CD4-positive, alpha-beta T cell treated with Interleukin-1 beta for 1 hour (primary cell): ENCODE measurements at places on chromosomes 3 and 15.
A peak's percentile ranks its signal among the peaks of the same experiment; 100 is the strongest.

DNA sequence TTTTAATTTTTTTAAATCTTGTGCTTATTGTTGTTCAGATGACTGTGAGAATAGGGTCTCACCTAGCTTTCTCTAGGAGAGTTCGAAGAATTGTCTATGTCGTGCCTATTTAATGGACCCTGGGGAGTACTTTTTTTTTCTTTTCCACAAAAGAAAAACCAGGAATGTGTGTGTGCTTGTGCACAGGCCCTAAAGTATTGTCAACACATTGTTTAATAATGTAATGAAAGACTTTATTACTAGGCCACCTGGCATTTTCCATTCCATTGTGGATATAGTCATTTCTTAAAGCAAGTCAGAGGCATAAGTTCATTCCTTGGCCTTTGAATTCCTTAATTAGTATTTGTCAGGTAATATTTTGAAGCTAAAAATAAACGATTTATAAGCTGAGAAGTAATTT, 135.9 kb downstream of the KLHL25 start:
- DNase-seq, result no peak

DNA sequence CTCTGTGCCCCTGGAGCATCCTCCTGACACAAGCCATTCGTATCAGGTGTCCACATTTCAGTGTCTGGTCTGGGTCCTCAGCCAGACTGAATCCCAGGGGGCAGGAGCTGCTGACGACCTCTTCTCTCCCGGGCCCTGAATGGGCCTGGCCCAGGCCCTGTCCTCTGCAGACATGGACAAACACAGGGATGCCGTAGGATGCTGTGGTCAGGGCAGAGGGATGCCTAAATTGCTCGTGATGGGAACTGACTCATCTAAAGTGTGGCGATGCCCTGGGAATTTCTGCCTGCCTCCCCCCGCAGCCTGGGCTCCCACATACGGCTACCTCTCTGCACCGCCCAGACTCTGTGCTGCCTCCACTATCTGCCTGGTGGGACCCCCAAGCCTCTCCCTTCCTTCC, 58.5 kb upstream of the CTSH start:
- no peak for DNase-seq

DNA sequence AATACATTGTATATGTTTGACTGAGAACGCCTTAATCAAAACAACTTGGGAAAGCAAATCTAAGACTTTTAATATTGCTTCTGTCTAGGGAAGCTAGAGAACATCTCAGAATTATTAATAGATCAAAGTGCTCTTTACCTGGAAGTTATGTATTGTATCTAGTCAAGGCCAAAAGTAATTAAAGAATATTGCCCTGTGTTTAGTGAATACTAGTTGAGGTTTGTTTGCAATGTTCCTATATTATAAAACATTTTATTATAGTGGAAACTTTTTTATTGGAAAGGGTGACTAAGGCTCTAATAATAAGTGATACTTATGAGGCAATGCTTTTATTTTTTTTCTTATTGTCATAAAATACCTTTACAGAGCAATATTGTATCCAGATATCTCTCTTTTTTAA, 118.2 kb downstream of the CADM2 start:
- no peak for DNase-seq

DNA sequence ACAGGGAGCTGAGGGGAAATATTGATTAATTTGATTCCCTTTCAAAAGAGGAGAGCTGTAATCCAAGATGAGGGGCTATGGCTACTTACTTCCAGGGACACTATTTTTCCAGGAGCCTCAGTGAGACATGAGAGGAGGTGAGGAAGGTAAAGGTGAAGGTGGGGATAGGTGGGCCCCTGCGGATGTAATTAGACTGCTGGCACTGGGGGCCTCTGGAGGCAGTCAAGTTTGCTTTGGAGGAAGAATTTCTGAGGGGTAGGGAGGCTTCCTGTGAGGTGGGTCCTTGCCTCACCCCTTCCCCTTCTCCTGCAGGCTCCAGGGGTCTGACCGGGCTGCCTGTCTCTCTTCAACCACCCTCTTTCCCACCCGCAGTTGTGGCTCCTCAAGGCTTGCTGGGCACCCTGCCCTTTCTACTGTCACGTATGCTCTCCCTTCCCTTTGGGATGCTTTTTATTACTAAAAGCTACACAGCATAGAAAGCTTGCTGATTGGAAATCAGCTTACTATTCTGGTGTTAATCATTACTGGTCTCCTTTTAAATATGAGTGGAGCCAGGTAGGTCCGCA, 22.5 kb downstream of the GASK1A start:
- DNase-seq, result no peak

GRCh38 chr3:49600781-49601180, 46.5 kb downstream of the BSN start:
- no peak for DNase-seq

DNA sequence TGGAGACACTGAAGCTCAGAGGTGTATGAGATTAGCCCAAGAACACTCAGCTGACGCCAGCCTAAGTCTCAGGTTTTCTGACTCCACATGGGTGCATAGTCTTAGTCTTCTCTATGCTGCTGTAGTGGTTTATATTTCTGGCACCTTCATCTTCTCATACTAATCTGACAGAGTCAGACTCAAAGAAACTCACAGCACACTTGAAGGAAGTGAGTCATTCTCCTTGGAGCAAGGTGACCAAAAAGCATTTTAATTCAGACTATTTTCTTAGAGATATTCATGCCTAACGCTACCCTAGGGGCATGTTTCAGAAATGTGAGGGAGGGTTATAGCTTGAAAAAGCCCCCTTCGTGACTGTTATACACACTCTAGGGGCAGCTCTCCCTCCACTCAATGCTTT, 775.3 kb upstream of the ARPP21 start:
- DNase-seq, result no peak

DNA sequence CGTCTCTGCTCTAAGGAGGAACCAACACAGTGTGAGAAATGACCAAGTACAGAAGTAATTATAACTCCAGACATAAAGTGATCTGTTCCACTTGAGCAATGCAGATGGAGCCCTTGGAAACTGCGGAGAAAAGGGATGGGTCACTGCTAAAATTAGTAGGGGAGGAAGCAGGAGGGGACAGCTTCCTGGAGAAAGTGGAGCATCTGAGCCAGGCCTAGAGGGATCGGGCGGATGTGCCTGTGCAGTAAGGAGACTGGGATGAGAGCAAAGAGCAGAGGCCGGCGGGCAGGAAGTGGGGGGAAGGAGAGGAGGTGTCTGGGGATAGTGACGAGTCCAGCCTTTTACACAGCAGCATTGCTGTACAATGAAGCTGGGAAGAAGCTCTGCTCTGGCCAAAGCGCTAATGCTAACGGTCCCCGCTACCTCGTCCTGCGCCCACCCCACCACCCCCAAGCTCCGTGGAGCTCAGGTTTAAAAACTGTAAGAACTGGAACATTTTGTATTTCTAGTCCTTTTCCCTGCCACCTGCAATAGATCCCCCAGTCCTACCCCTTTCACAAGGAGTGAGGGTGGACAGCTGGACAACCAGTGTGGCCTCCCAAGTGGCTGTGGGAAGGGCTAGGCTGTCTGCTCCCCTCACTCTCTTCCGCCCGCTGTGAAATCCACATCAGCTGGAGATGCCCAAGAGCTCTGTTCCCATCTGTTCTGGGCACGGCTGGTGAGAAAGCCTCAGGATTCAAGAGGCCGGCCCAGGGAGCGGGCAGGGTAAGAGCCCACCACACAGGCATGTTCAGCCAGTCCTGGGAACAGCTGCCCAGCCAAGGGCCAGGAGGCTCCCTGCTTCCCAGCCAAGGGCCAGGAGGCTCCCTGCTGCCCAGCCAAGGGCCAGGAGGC, 53.0 kb upstream of the HES1 start:
- DNase-seq, result no peak

DNA sequence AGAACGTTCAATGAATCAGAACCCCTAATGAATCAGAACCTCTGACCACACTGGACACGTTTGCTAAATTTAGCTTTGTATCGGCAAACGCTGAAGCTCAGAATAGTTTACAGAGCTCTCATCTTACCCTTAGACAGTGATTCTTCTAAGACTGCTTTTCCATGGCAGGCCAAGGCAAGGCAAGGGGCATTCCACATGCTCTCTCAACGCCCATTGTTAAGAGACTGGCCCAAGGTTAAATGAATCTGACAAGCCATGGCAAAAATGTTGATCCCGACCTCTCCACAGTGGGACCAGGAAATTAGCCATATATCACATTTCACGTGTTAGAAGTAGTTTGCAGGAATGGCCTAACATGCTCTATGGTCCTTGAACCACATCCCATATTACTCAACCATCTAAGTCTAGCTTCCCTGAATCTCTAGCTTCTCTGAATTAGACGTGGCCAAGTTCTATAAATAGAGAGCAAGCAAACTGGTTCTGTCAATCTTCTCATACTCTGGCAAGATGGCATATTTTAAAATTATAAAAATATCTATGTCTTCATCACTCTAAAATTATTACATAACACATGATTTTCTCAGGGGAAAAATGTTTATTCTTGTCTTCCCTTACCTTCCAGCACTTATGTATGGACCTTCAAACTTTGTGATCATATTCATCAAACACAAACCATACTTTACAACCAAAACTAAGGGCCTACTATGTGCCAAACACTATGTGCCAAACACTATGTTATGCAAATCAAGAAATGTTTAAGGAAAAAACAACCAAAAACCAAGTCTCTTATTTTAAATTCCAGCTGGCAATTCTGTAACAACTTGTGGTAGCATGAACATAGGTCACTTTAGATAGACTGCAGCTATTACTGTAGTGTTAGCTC, 54.3 kb downstream of the AAGAB start:
- DNase-seq, result no peak

DNA sequence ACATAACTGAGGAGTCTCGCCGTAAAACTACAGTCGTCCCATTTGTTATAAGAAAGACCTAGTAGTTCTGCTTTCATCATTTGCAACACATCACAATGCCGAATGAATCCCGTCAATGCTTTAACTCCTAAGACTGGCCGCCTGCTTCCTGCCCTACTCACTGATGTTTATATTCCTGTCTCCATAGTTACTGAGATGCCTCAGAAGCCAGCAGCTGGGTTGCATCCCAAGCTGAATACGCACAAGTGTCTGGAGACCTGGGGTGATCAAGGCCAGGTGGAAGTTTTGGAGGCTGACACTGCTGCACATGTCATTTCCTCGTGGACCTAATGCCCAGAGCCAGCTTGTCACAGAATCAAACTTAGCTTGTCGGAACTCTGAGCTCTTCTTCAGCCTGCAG, 95.2 kb upstream of the UBE2E1 start:
- no peak for DNase-seq

DNA sequence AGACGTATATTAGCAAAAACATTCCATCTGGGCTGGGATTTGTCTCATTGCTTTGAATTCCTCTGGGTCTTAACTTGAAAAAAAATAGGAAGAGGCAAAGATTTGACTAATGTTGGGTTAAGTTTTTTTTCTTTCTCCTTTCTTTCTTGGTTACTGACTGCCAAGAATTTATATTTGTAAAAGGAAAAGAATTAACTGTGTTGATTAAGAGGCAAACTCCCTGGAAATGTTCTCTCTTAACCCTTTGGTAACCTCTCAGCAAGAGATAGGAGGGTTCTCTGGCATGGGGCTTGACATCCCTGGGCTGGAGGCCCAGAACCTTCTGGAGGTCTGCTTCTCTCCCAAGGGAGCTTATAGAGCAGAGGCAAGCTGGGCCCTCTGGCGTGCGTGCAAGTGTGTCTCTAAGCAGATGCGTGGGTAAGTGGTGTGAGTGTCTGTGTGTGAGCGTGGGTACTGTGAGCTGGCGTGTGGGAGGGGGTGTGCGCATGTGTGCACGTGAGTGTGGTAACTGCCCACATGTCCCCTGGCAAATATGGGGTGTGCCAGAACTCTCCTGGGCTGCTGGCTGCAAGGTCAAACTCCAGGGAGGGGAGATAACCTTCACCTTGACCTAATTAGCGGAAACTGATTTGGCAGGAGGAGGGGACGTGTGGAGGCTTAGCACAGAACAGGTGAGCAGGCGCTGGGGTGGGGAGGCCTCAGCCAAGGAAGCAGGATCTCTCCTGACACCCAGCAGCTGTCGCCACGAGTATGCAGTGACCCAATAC, 49.4 kb upstream of the MAGEF1 start:
- no peak for DNase-seq

GRCh38 chr3:53420831-53421230, 73.5 kb upstream of the DCP1A start:
- DNase-seq, result no peak

- no peak for DNase-seq
Measured at GRCh38 chr3:13260259-13261103, 159.6 kb downstream of the NUP210 start.

- DNase-seq, result no peak
Measured at GRCh38 chr3:128674161-128674784, 23.7 kb upstream of the RPN1 start.

GRCh38 chr3:113165841-113166240, 45.5 kb upstream of the BOC start:
- DNase-seq, result no peak

GRCh38 chr3:10273702-10274305, 18.9 kb downstream of the GHRL start:
- no peak for DNase-seq

DNA sequence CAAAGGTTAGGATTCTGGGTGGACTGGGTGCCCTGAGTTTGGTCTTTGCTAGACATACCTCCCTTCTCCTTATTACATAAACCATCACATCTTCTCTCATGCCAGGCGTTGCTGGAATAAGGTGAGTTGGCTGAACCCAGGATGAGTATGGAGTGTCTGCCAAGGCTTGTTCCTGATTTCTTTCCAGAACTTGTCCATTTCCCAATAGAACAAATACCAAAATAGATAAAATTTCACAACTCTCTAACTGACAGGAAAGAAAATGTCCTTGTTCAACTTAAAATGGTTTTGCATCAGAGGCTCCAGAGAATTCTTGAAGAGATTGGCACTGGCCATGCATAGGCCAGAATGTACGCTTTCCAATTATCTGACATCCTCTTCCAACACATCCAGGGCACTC, 291.9 kb downstream of the IGSF11 start:
- DNase-seq, result no peak

- DNase-seq, result no peak
Measured at GRCh38 chr3:194503081-194503531, 16.3 kb upstream of the ATP13A3 start.

- no peak for DNase-seq
Measured at GRCh38 chr3:16033889-16034687, 140.4 kb upstream of the GALNT15 start.

- peak; percentile 50 for DNase-seq
Measured at GRCh38 chr3:88180398-88180999, 30.7 kb downstream of the C3orf38 start.

DNA sequence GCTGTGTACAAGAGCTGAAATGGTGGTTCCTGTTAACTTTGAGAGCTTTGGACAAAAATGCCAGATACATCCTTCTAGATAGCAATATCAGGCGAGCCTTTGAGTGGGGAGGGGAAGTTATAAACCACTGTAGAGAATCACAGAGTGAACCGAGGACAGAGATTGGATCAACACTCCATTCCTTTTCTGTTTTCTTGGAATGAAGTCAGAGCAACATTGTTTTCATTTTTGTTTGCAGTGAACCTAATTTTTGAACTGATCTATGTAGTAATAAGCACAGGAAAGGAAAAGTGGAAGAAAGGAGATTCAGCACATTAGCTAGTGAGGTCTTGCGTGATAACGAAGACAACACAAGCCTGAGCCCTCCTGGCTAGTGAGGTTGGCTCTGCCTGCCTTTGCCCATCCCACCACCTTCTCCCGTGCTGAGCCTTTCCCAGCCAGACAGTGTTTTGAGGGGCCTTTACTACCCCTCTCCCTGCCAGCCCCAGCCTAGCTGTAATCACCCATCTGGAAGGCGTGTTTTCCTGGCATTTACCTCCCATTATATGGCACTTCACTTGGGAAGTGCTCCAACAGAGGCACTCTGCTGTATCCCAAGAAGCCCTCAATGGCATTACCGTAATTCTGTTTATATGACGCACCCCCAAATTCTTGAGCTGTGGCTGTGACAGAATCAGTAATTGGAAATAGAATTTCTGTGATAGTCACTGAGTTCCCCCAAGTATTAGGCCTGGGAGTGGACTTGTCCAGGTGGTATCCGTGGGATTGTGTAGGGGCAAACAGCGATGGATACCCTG, 129.8 kb downstream of the CACNA1D start:
- DNase-seq, result no peak
